DMS 273 treated with DMSO at 0.1 percent for 48 hours (cell line): ENCODE measurements at places on chromosomes 5 and 9.

DNA sequence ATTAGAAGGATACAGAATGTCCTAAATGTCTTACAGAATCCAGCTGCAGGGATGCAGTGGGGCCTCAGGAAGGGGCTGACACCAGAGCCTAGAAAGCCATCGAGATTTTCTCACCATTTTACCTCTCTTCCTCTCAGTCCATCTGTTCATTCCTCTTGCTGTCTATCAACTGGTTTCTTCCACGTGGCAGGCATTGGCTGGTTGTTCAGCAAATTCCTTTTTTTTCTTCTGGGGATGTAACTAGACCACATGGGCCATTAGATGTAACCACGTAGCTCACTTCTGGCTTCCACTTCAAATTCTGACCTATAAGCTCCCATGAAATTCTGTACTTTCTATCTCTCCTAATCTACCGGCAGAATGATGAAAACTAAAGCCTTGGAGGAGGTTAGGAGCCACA is 93.6 kb upstream of the MTAP start:
- DNase-seq: no peak

- no peak for DNase-seq
These were observed 16.9 kb upstream of the SLC6A19 start for GRCh38 chr5:1184481-1184880.

DNA sequence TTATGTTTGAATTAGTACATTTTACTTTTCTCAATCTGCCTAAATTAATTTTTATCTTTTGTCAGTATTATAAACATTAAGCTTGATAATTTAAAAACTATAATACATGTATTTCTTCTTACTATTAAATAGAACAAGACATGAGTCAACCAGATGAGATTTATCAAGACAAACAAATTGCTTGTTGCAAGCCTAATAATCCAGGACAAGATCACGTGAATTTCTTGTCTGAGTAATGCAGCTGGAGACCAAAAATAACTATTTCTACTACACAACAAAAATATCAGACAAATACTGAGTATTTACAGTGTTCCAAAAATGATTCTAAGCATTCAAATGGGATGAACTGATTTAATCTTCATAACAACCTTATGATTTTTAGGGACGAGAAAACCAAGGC is 339.1 kb upstream of the PRR16 start:
- DNase-seq: no peak

DNA sequence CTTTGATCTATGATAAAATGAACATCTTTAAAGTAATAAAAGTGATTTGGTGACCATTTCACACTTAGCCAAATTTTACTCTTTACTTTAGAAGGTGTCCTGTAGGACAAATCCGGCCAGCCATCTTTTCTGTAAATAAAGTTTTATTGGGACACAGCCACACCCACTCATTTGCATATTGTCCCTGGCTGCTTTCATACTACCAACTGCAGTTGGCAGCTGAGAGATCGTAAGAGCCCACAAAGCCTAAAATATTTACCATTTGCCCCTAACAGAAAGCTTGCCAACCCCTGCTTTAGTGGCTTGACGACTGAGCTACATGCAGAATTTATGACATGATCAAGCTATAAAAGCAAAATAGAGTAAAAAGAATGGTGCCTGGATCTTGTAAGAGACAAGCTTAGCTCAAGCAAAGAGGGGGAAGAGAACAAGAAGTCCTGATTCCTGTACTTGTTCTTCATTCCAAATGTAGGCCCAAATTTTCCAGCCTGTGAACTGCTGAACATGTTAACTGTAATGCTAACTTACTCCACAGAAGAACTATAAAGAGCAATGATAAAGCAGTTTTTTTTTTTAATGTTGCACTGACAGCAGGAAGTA is 7.4 kb upstream of the FBXO10 start:
- DNase-seq: no peak

- no peak for DNase-seq
These were observed 289.9 kb upstream of the ACTBL2 start for GRCh38 chr5:57772512-57772911.

GRCh38 chr9:129347316-129348120 is 169.5 kb upstream of the IER5L start:
- DNase-seq: no peak

GRCh38 chr5:76204713-76205112 is 121.5 kb downstream of the SV2C start:
- no peak for DNase-seq

GRCh38 chr5:93845376-93845775 is 104.0 kb upstream of the POU5F2 start:
- DNase-seq: no peak

- no peak for DNase-seq
These were observed 1.9 kb downstream of the B4GALT7 start for GRCh38 chr5:177601577-177602457.

DNA sequence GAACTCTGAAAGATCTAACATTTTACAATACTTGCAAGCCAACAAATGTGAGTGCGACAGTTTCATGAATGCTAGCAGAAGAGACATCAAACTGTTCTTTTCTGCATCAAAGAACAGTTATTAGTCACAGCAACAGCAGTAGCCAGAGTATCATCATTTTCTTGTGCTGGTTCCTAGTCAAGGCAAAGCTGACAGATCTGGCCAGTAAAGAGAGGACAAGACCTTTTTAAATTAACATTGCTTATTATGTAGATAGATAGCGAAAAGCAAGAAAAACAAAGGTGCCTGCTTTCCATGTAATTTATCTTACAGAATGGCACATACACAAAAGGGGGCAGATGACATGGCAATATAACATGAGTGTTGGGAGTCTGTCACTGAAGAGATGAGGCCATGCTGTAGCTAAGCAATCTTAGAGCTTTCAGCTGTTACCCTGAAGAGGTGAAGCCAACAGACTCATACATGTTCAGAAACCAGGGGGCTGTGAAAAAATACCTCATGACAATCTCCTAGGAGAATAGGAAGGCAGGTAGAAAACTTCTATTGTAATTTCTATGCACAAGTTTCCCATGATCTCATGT is 626.6 kb upstream of the TYRP1 start:
- DNase-seq: no peak

DNA sequence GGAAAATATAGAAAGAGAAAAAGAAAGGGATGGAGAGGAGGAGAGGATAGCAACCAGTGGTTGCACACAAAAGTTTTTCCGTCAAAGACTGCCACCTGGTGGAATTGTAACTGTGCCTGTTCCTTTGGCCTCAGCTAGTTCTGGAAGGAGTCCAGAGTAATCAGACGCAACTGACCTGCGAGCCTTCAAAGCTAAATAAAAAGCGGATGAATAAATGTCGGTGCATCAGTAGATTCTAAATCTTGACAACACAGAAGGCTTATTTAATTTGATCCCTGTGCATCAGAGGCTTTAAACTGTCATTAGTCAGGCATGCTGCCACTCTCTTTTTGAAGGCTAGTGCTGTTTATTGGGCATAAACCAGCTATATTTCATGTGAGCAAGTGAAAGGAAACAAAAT is 132.9 kb upstream of the ACO1 start:
- peak; percentile 33 for DNase-seq

GRCh38 chr9:37374892-37375291 is 47.6 kb upstream of the GRHPR start:
- DNase-seq: no peak

GRCh38 chr5:68418201-68418600 is 202.6 kb downstream of the PIK3R1 start:
- DNase-seq: no peak

DNA sequence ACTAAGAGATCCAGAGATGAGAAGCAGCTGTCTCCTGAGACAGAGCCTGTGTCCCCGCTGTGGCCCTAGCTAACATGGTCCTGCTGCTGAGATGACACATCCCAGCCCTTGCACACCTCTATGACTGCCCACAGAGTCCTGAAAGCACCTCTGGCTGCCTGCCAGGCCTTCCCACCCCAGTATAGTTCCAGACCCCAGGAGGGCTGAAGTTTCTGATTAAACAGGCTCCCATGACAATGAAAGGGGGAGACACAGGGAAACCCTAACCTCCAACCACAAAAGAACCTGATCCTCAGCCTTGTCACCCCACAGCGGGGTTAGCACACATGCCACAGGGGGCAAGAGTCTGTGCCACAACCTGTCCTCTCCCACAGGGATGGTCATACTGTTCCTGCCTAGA is 15.6 kb downstream of the CIZ1 start:
- DNase-seq: no peak

GRCh38 chr5:80568251-80568650 is 1.8 kb downstream of the ANKRD34B start:
- no peak for DNase-seq

DNA sequence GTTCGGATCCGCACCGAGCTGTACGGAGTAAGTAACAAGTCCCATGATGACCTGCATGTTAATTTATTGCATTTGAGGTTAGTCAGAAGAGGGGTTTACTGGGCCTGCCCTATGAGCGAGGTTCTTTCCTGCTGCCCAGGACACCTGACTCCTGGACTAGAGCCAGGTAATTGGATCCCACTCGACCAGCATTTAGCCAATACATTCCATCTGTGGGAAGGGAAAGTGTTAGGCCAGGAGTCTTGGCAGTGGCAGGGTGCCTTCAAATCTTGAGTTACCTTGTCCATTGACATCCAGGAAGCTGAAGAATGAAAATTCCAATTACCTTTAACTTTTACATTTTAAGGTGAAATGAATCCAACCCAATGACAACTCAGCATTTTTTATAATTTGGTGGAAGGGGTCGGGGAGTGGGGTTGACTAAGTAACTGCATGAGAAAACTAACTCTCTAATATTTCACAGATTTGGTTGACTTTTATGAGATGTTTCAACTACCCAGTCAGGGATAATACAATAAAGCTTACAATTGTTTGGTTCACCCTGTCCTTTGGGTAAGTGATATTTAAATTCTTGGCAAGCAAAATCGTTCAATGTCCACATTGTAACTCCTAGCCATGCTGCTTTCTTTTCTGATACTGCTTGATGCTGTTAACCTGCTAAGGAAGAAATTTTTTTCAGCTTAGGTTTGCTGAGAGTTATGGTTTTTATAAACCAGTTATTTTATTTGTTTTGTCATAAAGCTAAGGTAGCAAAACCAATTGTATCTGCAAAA is 111.6 kb upstream of the IQGAP2 start:
- no peak for DNase-seq

- DNase-seq: no peak
These were observed 568.7 kb upstream of the KLF4 start for GRCh38 chr9:108058135-108058814.

GRCh38 chr5:53031695-53032096 is 42.5 kb downstream of the ITGA2 start:
- no peak for DNase-seq

GRCh38 chr5:33166948-33167347 is 273.8 kb upstream of the TARS1 start:
- no peak for DNase-seq

- DNase-seq: no peak
These were observed 747 bp downstream of the LRSAM1 start for GRCh38 chr9:127451858-127452656.

GRCh38 chr5:122858451-122858850 is 13.0 kb downstream of the SNX24 start:
- DNase-seq: no peak

- no peak for DNase-seq
These were observed 53.4 kb upstream of the IL6ST start for GRCh38 chr5:56048124-56048523.

GRCh38 chr9:126456441-126457174 is 130.0 kb downstream of the MVB12B start:
- no peak for DNase-seq

- no peak for DNase-seq
These were observed 98.6 kb downstream of the GIN1 start for GRCh38 chr5:103021314-103021713.

DNA sequence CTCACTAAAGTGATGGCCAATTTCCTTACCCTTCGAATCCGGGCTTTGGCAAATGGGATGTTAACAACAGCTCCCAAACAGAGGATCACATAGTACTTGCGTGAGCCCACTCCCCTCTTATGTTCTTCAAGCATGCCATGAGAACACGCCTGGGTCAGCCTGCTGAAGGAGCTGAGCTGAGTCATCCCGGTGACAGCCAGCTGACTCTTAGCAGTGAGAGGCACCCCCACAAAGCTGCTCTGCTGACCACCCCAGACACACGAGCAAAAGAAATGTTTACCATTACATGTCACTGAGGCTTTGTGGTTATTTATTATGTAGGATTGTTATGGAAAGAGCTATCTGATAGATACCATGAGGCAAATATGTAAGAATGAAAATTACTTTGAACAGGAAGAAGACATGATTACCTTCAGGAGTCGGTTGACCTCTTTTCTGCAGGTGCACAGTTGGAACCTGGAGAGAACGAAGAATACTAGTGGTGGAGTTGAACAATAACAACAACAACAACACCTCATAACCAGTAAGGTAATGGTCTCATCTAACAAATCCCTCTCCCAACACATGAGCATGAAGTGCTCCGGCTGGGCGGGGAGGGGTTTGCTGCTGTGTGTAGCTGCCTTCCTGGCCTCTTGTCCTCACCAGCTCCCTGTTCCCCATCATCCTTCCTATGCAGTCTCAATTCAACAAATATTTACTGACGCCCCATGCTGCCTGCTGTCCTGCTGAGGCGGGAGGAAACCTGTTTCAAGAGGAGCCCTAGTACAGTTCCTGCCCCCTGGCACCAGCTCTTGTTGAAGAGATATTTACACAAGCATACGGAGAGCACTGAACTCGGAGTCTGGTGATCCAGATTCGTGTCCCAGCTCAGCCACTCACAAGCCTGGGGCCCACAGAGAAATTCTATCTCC is 69.4 kb upstream of the LHFPL2 start:
- DNase-seq: no peak

DNA sequence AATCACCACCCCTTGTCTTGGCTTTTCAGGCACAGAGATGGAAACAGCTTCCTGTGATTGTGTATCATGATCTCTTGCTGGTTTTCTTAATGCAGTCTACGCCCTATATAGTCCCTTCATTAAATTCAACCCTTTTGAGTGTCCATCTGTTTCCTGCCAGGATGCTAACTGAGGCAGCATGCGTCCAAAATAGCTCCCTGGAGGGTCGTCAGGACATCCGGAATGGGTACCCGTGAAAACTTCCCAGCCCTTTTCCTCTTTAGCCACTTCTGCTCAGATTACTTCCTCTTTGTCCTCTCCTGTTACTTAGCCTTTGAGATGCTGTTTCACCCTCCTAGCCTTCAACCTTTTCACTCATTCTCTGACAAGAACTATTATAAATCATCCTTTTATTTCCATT is 79.8 kb upstream of the KLF9 start:
- DNase-seq: no peak
